ENCODE measurements at places on chromosomes 5 and 9.
A peak's percentile ranks its signal among the peaks of the same experiment; 100 is the strongest.

GRCh38 chr9:137029058-137029936, 1.3 kb upstream of the ABCA2 start:
- DNase-seq: no peak

- no peak for DNase-seq
These were observed 69.8 kb downstream of the ADAMTS2 start for GRCh38 chr5:179275381-179275878.

DNA sequence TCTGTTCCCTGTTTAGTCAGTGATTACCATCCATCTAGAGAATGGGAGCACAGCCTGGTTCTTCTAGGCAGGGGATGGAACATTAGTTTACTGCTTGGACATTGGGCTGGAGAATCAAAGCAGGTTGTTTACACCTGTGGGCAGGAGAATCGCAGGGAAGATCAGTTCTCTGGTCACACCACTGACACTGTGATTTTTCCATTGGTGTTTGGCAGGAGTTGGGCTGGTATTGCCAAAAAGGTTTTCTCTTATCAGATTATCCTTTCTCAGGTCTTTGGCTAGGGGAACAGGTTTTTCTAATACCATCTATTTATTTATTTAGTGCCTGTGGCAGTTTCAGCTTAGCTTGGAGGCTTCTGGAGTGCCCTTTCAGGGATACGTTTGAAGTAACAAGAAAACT, 219.3 kb upstream of the GRIN3A start:
- DNase-seq: no peak

DNA sequence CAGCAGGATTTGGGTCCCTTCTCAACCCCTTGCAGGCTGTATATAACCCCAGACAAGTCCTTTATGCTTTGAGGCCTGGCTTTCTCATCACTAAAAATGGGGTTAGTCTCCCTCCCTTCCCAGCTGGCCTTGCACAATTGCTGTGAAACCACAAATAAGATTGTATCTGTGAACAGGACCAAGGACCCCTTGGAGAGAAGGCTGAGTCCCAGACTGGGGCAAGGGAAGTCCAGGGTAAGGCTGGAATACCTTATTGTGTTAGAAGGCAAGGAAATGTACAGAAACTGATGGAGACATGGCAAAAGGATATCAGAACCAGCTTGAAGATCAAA, 11.4 kb downstream of the MACROH2A1 start:
- no peak for DNase-seq

DNA sequence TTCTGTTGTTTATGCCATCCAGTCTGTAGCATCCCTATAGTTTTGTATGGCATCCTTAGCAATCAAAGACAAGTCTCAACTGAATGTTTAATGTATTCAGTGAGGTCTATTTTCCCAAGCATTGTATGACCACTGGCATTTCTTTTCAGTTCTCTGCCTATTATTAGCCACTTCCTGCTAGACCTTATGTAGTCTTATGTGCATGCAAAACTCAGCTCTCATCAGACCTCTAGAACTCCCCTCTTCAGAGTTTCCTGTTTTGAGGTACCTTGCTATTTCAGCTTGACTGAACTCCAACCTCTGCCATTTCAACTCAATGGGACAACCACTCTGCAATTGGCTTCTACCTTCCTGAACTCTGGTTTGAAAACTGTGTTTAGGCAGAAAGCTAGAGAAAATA, 113.2 kb downstream of the SLC25A46 start:
- DNase-seq: no peak

DNA sequence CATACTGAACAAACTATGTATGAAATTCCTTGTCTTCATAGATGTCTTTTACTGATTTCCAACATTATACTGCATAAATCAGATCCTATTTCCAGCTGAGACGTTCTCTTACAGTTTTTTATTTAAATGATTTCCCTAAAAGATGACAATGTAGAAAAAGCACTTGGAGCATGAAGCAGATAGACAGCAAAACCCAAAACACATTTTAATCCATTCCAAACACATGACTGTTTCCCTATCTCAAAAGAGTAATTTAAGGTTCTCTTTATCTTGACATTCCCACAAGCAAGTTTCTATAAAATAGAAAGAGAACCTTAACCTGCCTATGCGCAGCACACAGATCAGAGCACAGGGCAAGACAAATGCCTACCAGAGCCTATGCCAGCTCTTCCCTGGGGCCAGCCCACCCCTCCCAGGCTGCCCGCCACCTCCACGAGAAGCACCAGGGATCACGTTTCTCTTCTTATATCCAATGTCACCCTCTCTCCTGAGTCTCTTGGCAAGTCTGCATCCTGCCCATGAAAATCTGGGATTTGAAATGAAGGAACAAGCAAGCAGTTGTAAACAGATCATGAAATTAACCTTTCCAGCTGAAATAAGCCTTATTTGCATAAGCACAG, 52.4 kb downstream of the RETREG1 start:
- DNase-seq: no peak

GRCh38 chr9:107276966-107277710, 5.9 kb upstream of the RAD23B start:
- no peak for DNase-seq

DNA sequence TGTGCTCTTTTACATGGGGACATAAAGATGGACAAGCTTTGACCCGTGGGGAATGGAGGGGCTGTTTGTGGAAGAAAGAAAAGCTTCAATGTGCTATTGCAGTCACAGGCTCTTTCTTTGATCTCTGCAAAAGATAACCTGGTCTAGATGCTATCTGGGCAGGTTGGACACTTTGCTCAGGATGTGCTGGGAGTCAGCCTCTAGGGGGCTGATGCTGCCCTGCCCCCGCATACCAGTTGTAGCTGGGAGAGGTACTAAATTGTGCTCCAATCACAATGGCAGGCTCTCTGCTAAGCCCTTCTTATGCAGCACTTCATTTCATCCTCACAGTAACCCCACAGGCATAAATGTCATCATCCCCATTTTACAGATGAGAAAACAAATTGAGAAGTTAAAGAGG, 67.2 kb downstream of the PSD2 start:
- DNase-seq: no peak

DNA sequence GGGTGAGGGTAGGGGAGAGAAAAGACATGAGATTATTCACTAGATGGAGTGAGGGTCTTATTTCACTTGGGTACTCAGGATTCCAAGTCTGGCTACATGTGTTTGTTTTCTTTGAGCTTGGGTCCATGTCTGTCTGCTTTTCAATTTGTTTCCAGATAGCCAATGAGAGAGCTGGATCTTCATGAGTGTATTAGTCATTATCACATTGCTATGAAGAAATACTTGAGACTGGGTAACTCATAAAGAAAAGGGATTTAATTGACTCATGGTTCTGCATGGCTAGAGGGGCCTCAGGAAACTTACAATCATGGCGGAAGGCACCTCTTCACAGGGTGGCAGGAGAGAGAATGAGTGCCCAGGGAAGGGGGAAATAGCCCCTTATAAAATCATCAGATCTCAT, 196.8 kb upstream of the TRIM32 start:
- no peak for DNase-seq

GRCh38 chr5:14231156-14231555, 88.0 kb downstream of the TRIO start:
- no peak for DNase-seq

- DNase-seq: no peak
These were observed 317.1 kb upstream of the CLINT1 start for GRCh38 chr5:158175934-158176481.

GRCh38 chr9:135277219-135278201, 190.0 kb downstream of the OLFM1 start:
- DNase-seq: no peak

- no peak for DNase-seq
These were observed 57.0 kb upstream of the MROH2B start for GRCh38 chr5:41127967-41128690.

DNA sequence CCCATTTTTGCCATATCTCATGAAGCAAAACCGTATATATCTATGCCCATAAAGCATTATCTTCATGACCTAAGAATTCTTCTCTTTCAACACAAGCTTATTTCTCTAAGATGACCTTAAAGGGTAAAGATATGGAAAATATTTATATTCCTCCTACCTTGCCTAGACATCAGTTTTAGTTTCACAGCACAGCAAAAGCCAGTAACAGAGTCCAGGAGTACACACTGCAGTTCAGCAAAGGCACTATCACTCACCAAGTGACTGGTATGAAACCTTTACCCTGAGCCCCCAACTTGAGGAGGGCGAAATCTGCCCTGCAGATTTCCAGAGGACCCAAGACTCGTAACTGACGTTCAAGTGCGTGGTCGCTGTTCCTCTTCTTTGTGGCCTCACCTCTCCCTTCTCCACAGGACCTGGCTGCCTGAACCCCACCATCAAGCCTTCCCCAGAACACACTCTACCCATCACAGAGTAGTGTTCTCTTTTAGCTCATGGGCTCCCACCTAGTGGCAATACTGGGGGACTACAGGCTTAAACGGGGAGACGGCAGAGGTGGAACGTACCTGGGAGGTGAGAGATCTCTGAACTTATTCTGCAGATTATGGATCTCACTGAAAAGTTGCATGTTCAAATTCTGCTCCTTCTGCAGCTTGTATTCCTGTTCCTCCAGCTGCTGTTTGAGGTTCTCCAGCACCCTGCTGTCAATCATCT, 141.0 kb downstream of the CDK5RAP2 start:
- no peak for DNase-seq

DNA sequence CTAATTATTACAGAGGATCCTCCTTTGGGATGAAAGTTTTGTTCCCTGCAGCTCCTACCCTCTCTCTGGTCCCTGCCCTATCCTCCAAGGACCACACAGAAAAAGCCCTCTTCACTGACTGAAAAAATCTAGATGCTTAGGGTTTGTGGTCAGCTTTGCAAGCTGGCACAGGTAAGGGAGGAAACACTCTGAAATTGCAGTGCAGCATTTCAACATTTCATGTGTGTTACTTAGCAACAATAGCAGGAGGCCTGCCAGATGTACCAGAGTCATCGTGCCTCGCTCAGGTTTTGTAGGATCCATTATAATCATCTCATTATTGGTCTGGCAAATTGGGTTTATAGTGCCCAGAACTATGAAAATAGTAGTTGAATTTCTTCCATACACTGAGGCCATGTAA, 109.5 kb downstream of the PALM2AKAP2 start:
- DNase-seq: no peak

DNA sequence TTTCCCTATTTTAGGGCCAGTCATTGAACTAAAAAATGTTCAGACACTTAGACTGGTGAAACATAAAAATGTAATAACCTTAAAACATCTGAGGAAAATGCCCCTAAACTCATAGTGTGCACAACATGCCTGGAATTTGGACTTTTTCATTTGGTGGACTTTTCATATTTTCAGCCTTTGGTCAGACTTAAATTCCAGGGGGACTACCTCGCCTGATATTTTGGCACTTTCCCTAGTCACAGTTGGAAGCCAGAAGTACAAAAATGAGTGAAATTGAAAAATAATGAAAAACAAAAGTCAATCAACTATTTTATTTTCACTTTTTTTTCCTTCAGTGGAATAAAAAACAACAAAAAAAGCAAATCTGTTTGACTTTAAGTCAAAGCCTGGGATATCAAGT, 256.2 kb downstream of the ACTL7B start:
- no peak for DNase-seq

GRCh38 chr9:131511880-131512279, 9.2 kb downstream of the POMT1 start:
- no peak for DNase-seq

- no peak for DNase-seq
These were observed 37.1 kb downstream of the FBXW11 start for GRCh38 chr5:171969288-171969880.

- no peak for DNase-seq
These were observed 213.7 kb downstream of the TLR4 start for GRCh38 chr9:117917873-117918272.

- DNase-seq: no peak
These were observed 600.7 kb upstream of the SGCD start for GRCh38 chr5:155726267-155726666.

DNA sequence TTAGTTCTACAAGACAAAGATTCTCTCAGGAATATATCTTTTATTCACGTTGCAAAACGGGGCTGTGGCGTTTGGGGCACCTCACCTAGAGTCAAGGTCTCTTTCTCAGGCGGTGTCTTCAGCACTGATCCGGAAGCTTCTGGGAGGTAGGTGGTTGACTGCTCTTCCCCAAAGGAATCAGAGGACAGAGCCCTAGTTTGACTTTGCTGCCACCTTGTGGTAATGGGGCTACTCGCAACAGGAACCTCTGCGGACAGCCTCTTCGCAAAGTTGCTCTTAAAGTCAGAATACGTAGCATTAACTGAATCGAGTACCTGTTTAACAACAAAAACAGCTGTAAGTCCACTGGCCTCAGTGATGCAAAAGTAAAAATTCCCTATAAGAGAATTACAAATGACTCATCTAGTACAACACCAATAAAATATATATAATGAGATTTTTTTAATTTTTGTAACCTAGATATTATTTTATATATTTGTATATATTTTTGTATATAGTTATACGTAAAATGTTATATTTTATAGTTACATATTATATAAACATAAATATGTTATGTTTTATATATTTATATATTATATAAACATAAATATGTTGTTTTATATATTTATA, 13.3 kb upstream of the GPX8 start:
- peak; percentile 78 for DNase-seq

GRCh38 chr5:80064124-80064523, 29.0 kb downstream of the THBS4 start:
- no peak for DNase-seq

GRCh38 chr5:175576096-175576495, 81.8 kb upstream of the HRH2 start:
- no peak for DNase-seq

DNA sequence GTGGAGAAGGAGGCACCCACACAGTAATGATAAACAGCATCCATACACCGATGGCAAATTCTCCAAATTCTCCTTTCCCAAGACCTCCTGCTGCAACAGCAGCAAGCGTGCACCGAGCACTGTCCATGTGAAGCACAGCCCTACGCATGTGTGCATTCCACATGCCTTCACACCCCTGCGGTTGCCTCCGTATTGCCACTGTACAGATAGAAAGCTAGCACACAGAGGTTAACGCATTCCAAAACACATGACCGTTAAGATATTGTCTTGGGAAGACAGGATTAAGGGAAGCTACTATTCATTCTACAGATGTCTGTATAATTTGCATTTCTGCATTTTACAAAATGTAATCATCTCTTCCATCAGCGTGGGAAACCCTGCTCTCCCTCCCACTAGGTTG, 6.6 kb downstream of the FLT4 start:
- no peak for DNase-seq
